Dorsolateral prefrontal cortex (tissue), 122 donors: ENCODE measurements at places on chromosomes 3 and 15.

DNA sequence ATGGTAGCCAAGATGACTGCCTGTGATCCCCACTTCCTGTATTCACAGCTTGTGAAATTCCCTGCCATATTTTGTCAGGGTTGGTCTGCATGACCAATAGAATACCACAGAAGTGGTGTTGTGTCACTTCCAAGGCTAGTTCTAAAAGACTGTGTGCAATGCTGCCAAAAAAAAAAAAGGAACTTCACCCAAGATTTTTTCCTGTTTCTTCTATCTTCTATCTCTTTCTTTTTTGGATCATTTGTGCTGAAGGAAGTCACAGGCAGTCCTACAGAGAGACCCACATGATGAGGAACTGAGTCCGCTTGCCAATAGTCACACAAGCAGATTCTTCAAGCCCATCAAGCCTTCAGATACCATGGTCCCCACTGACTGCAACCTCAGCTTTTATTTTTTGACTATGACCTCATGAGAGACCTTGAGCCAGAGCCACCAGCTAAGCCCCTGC is 18.1 kb upstream of the RAF1 start:
- DNase-seq: no peak

GRCh38 chr15:62546628-62547027 is 381.5 kb upstream of the C2CD4B start:
- no peak for DNase-seq

DNA sequence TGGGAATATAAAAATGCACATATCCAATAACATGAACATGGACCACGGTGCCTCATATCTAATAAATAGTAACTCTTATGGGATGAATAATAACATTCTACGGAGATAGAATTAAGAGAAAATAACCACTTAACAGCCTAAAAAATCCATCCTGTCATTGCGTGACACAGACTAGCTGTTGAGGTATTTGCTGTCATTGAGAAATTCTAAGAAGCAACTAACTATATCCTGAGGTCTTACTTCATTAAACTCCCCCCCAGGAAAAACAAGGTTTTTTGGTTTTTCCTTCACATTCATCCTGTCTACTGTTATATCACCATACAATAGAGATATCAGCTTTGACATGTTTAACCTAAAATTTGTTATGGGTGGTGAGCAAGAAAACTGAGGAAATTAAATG is 14.3 kb downstream of the CEP152 start:
- DNase-seq: no peak

DNA sequence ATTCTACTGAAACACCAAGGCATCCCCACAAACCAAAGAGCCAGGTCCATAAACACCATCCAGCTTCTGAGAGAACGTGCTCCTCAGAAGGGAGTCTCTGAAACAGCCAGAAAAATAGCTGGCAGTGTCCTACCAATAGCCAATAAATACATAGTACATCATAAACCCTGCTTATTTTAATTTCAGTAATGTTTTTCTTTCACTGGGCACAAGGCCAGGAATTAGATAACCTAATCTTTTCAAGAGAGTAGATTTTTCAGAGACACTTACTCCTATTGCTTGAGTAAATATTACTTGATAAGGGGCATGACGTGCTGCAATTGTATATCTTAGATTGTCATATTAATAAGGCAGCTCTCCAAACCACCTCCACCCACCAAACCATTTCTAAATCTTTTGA is 22.7 kb downstream of the GADL1 start:
- no peak for DNase-seq

DNA sequence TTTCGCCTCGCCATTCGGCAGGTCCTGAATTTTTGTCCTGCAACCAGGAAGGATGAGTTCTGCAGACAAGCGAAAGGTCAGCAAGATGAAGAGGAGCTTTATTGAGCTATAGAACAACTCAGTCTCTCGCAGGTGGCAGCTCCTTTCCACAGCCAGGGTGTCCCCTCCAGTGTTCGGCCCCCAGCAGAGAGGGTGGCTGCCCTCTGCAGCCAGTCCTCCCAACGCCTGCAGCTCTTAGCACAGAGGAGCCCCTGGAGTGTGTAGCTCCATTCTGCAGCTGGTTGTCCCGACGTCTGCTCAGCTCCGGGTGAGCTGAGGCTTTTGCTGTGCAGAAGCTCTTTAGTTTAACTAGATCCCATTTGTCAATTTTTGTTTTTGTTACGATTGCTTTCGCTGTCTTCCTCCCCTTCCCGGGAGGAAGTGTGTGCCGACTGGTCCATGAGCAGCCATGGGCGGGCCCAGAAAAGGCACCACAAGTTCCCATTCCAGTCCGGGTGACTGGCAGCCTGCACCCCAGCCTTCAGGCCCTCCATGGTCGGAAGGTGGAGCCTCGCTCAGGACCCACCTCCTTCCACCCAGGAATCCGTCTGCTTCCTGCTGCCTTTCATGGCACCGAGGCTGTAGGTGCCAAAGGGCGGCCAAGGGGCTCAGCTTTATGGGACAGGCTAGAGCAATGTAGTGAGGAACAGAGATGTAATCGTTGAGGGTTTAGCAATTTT is 497.8 kb upstream of the CNTN4 start:
- DNase-seq: no peak

DNA sequence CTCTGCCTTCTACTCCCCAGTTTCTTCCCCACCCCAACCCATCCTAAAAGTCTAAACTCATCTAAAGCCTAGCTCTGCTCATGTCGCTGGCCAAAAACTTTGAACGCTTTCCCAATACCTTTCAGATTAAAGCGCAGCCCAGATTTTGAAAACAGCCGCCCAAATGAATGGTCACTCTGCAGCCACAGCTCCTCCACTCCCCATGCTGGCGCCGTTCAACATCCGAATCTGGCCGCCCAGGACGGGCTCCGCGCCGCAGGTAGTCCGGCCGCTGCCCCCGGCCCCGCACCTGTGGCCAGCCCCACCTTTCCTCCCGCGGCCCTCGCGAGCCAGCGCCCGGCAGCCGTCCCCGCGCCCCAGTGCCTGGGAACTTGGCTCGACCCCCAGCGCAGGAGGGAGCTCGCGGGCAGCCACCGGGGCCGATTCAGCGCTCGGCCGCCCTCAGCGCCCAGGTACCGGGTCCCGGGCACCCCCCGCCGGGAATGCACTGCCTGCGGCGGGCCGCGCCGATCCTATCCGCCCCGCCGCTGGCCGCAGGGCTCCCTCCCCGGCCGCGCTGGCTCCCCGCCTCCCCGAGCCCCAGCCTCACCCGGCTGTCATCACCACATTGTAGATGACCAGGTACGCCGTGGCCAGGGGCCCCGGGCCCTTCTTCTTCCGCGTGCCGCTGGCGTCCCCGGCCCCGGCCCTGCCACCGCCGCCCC is 417 bp downstream of the HACD2 start:
- DNase-seq: peak; percentile 54

DNA sequence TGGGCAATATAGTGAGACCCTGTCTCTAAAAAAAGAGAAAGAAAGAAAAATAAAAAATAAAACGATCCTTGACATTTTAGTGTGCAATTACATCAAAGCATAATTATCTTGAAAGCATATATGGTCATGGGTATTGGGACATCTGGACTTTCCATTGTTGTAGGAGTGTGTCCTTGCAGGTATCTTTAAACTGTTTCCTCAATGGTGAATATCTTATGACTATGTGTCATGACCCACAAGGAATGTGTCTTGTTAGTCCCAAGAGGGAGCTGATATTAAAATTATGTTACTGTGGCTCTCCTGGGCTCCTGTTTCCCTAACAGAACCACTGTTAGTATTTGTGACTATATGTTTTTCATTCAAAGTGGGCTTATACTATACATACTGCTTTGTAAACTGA is 26.6 kb downstream of the EIF1B start:
- no peak for DNase-seq

GRCh38 chr3:141392897-141393734 is 24.8 kb downstream of the ZBTB38 start:
- no peak for DNase-seq

GRCh38 chr3:134039161-134039862 is 9.6 kb upstream of the SLCO2A1 start:
- no peak for DNase-seq

DNA sequence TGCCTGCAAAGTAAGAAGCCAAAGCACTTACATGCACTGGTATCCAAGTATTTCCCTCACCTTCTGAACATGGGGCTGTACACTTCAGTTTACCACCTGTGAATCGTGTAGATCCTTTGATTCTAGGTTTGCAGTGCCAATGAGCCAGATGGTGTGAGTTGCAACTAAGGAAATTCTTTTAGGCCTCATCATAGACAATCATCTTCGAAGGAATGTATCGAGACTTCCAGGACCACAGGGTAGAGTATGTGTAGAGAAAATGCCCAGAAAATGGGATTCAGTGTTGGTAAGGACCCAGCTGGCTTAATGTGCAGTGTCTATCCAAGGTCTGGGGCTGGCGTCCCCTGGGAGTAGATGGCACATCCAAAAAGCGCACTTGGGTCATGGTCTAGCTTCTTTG is 323.2 kb upstream of the TPM1 start:
- no peak for DNase-seq
